ENCODE measurements at places on chromosomes 3 and 15.
A peak's percentile ranks its signal among the peaks of the same experiment; 100 is the strongest.

- DNase-seq, result no peak
These were observed 250.0 kb upstream of the SLCO3A1 start for GRCh38 chr15:91603384-91604080.

DNA sequence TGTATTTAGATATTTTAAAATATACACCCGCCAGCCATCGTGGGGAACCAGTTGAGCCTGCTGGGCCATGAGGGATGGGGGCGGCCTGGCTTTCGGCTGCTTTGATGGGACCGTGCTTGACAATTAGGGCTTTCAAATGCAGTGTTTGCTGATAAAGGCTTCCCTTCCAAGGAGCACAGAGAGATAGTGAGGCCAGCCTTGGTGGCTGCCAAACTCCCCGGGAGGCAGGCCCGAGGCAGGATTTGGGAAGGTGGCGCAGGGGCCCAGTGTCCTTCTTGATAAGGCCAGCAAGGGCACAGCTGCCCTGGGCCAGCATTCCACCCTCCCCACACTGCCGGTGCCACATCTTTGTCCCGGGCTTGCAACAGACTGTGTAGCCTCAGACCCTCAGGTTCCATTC is 75.6 kb downstream of the LINGO1 start:
- no peak for DNase-seq

DNA sequence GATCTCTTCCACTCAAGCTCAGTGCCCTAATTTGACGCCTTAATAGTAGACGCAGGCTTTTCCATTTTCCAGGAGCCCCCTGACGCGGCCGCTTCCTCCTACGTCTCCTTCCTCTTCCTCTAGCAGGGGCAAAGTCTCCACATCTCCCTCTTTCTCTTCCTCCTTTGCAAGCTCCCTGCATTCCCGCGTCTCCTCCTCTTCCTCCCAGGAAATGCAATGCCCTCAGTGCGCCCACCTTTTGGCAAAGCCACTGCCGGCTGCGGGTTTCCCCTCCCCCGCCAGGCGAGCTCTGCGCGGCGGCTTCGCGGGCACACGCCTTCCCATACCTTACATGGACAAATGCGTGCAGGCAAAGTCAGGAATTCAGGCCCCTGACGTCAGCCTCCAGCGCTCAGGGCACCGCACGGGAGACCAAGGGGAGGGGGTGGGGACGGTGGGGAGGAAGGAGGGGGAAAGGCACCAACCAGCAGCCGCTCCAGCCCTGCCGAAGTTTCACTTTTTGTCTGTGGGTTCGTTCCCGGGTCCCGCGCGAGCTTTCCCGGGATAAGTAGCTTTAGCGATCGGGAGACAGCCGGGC is 432 bp upstream of the LPP start:
- DNase-seq, result peak; percentile 91

GRCh38 chr15:37016231-37016630 is 84.1 kb downstream of the MEIS2 start:
- DNase-seq, result peak; percentile 60

- DNase-seq, result no peak
These were observed 160.4 kb downstream of the UACA start for GRCh38 chr15:70602834-70603560.

DNA sequence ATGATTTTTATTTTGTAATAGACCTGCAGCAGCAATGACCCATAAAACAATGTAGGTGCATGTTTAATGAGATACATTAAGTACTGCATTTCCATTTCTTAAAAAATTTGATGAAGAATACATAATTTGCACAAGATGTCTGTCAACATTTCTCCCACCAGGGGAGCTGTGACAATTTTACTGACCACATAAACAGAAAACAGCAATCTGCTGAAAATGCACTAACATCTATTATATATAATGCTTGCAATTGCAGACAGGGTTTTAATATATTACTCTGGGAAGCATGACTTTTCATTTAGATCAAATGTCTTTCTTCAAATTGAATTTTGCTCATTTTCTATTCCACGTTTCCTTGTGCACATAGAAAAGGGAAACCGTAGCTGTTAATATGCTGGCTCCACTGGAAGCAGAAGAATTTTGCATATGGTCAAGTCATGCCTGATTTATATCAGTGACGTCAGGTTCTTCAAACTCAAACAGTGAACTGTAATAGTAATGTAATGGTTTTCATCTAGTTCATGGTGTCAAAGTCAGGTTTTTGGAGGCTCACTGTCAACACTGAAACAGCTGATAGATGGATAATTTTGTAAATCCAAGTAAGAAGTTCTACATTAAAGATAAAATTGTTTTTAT is 79.8 kb upstream of the IGF1R start:
- DNase-seq, result no peak

- no peak for DNase-seq
These were observed 11.6 kb upstream of the ZXDC start for GRCh38 chr3:126487151-126487771.

GRCh38 chr3:148882288-148882687 is 17.2 kb downstream of the CPA3 start:
- DNase-seq, result no peak

DNA sequence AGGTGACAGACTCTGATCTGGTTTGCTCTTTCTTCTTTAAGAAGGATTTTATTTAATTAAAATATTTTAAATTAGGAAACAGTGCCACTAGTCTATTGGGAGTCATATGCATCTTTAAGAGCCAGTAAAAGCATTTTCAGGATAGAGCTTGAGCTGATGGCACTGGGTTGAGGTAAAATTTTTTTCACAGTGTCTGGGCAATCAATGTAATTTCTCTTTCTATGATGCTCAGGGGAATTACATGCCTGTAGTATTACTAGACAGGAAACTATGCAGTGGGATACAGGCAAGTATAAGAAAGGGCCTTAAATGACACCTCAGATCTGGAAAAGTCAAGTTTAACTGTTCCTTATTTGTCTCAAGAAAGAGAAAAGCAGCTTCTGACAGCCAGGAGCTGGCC is 76.4 kb downstream of the GAP43 start:
- DNase-seq, result no peak

GRCh38 chr3:56137415-56137814 is 330.9 kb downstream of the ERC2 start:
- DNase-seq, result no peak

GRCh38 chr15:29106116-29106515 is 163.5 kb downstream of the NSMCE3 start:
- DNase-seq, result no peak

DNA sequence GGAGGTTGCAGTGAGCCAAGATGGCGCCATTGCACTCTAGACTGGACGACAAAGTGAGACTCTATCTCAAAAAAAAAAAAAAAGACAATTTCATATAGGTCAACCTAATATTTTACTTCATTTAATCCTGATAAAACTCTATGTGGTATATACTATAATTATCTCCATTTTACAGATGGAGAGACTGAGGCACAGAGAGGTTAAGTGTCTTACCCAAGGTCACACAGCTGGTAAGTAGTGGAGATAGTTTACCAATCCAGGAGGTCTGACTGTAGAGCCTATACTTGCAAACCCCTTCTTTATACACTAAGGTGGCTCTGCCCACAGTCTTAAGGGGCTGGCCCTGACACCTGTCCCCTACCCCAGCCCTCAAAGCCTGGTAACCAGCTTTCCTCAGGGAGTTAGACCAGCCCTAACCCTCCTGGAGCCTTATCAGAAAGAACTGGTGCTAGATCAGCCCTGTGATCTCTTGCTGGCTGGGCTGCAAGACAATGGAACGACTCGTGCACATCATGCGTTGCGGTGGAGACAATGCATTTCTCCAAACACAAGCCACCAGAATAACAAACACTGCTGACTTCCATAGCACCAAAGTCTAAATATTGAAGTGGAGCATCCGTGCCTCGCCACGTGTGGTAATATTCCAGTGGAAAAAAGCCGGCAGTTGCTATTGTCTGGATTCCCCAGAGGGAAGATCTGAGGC is 60.0 kb upstream of the SMAD3 start:
- no peak for DNase-seq

- no peak for DNase-seq
These were observed 2.3 kb upstream of the EDEM1 start for GRCh38 chr3:5185093-5185673.

DNA sequence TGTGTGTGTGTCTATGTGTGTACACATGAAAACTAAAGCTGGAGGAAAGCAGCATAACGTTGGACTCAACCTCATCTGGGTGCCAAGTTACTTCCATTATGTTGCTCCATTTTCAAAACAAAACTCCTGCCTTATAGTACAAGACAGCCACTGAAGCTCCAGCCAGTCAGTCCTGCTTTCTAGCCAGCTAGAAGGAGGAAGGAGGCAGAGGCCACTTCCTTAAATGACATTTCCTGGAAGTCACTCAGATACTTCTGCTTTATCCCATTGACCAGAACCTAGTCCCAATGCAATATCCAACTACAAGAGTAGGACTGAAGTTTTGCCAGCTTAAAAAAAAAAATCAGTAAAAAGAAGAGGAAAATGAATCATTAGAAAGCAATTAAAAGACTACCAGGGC is 31.7 kb downstream of the CADPS start:
- DNase-seq, result no peak

- DNase-seq, result no peak
These were observed 4.4 kb upstream of the SLC6A1 start for GRCh38 chr3:10988001-10988665.

GRCh38 chr3:71955240-71956068 is 170.5 kb upstream of the PROK2 start:
- peak; percentile 72 for DNase-seq

DNA sequence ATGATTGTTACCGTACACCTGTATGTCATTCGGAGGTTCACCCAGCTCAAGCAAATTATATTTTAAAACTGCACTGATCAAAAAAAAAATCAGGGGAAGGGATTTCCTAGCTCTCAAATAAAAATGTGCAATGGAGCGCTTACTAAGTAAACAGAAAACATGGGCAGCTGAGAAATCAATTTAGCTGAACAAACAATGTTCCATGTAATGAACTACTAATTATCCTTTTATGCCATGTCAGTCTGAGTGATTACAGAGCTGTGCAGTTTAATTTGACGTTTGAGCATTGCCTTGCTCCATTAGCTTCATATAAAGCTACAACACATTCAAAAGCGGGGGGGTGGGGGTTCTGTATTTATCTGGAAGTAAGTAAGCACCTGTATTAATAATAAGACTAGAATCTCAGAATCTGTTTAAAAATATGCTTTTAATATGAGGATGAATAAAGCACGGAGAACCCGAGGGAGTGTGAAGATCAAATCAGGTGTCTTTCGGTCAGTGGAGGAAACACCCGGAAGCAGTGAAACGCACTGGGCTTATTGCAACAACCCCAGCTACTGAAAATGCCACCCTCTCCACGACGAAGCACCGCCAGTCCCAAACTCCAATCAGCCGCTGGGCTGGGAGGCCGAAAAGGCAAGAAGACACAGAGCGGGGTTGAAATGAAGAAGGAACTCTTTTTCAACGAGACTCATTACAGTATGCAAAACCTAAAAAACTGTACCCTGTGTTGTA is 196.5 kb upstream of the ATP11B start:
- no peak for DNase-seq

DNA sequence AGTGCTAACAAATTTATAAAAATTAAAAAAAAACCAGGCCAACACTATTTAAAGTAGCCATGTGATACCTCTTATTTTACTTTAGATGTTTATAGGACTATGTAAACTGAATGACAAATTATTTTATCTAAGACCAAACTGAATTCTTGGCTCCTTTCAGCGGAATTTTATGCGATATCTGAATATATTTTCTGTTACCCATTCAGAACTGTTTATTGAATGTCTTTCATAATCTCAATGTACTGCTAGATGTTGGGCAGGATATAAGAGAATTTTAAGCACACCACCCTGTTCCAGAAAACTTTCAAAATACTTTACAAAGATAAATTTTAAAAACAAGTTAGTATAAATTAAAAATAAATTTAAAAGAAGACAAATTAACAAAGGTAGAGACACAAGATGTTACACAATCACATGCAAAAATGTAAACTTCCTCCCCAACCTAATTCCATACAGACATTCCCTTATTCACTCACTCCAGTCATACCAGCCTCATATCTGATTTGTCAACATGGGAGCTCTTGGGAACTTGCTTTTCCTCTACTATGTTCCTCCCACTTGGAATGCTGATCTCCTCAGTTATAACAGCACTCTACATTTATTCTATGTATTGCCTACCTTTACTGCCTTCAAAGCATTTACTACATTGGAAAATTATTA is 154.6 kb upstream of the MBNL1 start:
- DNase-seq, result no peak

- DNase-seq, result no peak
These were observed 76.6 kb upstream of the PIAS1 start for GRCh38 chr15:67977414-67978089.

DNA sequence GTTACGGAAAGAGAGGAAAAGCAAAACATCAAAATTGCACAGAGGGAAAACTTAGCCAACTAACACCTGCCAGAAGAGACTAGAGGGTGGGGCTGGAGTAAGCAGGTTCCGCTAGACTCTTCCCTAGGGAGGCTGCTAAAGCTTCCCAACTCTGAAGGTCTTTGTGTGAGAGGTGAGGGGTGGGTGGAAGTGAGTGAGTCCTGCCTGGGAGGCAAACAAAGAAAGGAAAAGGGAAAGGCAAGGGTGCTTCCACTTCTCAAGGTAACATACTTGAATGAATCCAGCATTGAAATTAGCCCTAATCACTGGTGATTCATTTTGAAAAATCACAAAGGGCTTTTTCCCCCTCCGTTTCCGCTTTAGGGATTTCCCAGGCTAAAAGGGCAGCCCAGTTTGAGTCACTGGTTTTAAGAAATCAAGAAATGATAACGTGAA is 220.5 kb upstream of the ADAMTS9 start:
- DNase-seq, result no peak

DNA sequence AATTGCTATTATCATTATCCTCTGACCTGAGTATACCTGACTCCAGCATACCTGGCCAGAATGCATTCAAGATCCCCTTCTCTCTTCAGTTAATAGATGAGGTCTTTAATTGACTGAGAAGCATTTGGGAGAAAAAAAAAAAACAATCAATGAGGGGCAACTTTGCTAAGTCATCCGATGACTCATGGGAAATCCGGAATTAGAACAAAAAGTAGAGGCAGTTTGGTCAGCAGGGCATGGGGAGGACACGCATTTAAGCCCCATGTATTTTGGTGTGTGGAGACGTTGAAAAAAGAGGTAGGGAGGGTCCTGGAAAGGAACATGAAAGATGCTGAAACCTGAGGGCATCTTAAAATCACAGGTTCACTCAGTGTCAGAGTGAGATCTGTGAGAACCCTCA is 256.2 kb downstream of the RORA start:
- DNase-seq, result peak; percentile 57

Data from GM04504 (cell line).